ENCODE measurements at places on chromosomes 12 and 14.

DNA sequence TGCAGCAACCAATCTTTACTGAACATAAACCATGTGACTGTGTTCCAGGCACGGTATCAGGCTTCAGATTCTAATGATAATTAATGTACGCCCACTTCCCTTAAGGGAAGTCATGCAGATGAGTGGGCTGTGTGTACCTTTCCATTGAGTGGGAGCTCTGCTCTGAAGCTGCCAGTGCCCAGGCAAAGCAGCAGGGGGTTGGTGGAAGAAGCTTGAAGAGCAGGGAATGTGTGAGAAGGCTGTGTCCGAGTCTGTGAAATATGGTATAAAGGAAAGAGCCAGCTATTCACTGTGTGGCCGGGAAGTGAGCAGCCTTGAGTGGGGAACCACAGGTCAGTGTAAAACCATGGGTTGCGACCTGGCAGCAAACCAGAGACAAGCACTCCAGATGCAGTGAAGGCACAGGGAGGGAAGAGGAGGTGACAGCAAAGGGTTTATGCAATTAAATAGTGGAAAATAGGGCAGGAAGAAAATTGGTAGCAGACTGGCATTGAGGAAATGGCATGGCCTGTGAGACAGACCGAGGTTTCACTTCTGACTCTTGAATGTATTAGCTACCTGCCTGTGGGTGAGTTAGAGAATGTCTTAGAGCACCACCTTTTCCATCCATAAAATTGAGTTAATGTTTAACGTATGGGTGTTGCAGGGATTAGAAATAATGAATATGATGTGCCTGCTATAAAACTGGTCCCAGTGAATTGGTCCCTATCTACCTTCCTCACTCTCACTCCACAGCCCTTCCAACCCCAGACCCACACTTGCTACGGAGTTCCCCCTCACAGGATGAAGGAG is 116.4 kb downstream of the NTF3 start:
- no peak for DNase-seq

DNA sequence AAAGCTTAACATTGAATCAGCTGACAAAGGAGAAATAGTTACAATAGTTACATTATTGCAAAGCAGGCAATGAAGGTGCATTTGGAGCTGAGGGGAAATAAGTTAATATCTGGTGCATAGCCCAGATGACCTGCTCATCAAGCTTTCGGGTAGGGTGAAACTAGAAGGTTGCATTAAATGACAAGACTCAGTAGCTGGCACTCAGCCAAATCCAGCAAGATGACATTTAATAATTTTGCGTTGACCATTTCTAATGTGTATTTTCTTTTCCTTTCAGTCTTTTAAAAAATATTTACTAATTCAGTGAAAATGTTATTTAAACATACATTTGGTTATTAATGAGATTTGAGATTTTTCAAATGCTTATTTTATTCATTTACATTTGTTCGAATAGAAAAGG is 188.6 kb downstream of the SLC5A8 start:
- DNase-seq: no peak

DNA sequence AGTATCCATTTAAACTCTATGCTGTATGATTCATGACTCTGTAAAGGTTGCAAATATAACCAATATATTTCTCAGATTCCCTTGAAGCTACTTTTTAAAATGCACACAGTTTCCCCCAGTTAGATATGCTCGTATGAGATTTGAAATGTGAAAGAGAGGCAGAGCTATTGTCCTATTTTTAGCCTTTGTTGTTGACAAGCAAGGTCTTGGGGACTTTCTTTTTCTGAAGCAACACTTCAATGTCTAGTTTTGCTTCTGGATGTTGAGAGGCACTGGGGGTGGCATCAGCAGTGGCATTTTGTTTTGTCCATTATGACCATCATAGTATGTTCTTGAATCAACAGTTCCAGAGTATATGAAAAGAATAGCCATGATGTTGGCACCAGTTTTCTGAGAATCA is 63.4 kb downstream of the ASCL1 start:
- DNase-seq: no peak

DNA sequence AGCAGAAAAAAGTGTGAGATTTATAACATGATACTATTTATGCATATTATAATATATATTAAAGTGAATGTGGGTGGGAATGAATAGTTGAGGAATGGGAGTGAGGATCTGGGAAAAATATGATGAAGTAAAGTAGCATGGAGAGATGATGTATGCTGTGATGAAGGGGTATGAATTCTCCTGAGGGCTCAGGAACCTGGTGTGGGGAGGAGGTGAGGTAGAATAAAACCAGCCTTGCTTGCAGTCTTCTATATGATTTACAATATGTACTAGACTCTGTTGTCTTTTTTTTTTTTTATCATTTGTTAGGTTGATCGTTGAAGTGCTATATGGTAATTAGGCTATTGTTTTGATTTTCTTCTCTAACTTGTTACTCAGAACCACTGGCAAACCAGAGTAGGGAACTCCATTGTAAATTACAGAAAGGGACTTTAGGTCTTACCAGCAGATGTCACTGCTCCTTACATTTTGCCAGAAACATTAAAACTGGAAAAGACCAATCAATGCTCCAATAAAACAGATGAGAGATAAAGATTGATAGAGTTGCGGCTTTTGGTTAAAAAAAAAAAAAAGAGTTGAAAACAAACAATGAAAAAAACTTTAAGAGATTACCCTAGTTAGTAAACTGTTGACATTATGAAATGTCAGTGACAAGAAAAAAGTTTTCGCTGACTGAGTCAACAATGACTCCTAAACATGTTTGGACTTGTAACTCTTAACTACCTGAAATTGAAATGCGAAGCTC is 39.9 kb downstream of the ATL1 start:
- DNase-seq: no peak

DNA sequence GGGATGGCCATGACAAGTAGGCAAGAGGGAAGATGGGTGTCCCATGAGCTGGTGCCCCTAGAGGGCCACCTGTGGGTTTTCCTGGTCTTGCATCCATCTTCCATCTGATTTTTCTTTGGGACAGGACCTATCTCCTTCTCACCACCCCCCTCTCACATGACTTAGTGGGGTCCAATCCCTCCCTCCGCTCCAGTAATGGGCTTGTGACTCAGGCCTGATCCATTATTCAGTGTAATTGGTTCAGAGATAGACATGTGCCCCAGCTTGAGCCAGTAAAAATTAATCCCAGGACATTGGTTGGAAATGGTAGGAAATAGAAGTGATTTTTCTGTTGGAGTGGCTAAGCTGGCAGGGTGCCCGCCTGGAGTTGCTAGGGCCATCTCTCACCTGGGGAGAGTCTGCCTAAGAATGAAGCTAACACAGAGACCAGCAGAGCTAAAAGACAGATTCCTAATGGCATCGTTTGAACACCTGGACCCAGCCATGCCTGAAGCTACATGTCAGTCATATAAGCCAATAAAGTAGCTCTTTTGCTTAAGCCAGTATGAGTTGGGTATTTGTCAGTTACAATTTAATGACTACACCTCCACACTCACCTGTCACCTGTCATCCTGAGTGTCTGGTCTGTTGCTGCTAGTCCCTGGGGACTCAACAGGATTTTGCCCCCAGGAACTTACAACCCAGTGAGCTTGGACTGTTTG is 14.7 kb downstream of the RASAL1 start:
- no peak for DNase-seq

DNA sequence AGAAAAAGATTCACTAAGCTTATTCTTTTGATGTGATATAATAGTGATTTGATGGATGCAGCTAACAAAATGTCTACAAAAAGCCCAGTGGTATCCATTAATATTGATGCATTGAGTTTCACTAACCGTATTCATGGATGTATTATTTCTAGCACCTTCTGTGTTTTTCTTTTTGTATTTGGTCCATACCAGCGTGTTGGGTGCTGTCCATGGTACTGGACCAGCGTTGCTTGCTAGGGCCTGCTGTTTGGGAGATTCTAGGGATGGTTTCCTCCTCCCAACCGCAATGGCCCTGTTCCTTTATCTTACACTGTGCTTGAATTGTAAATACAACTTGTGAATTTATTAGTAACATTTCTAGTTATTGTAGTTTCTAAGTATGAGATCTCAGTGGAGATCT is 31.7 kb downstream of the ANO4 start:
- no peak for DNase-seq

- no peak for DNase-seq
Measured at GRCh38 chr12:130444986-130445385, 107.3 kb downstream of the PIWIL1 start.

GRCh38 chr12:6807170-6807569 is 14.5 kb upstream of the GPR162 start:
- no peak for DNase-seq

GRCh38 chr12:91370086-91370868 is 187.7 kb upstream of the DCN start:
- no peak for DNase-seq

DNA sequence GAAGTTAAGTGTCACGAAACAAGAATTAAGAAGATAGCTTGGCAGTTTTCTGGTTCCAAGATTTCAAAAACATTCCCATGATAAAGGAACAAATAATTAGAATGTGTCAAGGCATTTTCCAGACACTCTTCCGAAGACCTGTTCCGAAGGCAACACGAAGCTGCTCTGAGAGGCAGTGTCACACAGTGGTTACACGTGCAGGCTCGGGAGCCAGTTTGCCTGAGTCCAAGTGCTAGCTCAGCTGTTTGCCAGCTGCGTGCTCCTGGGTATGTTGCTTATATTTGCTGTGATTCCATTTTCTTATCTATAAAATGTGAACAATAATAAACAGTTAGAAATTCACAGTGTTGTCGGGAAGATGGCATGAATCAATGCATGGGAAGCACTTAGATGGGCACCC is 217.9 kb upstream of the GRIP1 start:
- no peak for DNase-seq

DNA sequence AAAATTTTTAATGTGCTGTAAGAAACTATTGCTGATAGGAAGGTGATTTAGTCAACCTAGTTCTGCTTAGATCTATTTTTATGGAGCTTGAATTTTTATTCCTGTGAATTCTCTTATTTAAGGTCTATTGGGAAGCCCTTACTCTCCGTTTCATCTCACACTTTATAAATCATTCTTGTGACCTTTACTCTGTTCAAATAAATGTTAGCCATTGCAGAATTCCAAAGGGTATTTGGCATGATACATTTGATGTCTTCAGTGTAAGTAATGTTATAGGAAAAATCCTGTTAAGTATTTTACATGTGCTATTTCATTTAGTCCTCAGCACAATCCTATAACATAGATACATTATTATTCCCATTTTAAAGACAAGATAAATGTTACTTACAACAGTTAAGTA is 12.5 kb downstream of the PTPRQ start:
- DNase-seq: no peak

GRCh38 chr12:64687816-64688215 is 71.4 kb downstream of the GNS start:
- no peak for DNase-seq

DNA sequence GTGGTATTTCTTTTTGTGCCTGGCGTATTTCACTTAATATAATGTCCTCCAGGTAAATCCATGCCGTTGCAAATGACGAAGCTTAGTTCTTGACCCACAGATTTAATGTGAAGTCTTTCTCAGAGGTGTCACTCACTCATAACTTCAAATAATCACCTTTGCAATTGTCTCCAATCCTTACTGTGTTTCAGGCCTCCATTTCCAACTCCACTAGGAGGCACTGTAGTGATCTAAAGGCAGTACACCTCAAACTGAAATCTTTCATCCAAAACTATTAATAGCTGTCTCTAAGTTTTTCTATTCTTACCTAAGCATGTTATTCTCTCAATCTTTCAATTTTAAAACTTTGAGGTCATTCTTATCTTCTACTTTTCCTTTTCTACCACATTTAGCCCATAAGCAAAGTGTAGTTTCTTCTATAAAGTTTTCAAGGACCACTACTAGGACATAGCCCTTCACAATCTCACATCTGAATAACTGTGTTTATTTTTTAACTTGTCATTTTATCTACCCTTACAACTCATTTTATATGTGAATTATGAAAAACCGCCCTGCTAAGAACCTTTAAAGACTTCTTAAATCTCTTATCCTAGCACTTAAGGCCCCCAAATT is 25.5 kb upstream of the FBXO34 start:
- no peak for DNase-seq

GRCh38 chr12:10354071-10354470 is 35.8 kb downstream of the KLRK1 start:
- no peak for DNase-seq

- DNase-seq: no peak
Measured at GRCh38 chr12:130839770-130840404, 837 bp upstream of the STX2 start.

GRCh38 chr12:102478405-102479098 is 1.8 kb downstream of the IGF1 start:
- DNase-seq: no peak

- DNase-seq: no peak
Measured at GRCh38 chr14:52733824-52734223, 3.9 kb downstream of the STYX start.

- no peak for DNase-seq
Measured at GRCh38 chr12:84117190-84117589, 795.4 kb downstream of the SLC6A15 start.

GRCh38 chr12:1332327-1332726 is 262.1 kb downstream of the FBXL14 start:
- no peak for DNase-seq

- DNase-seq: no peak
Measured at GRCh38 chr14:97719931-97720330, 922.7 kb downstream of the VRK1 start.

DNA sequence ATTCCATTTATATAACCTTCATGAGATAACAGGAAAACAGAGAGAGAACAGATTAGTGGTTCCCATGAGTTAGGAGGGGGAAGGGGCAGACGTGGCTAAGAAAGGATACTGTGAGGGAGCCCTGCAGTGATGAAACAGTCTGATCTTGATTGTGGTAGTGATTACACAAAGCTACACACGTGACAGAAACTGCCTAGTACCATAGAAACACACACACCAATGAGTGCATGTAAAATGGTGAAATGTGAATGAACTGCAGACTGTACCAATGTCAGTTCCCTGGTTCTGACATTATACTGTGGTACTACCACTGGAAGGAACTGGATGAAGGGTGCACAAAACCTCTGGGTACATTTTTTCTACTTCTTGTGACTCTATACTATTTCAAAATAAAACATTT is 36.9 kb downstream of the NRDE2 start:
- no peak for DNase-seq

- DNase-seq: no peak
Measured at GRCh38 chr12:31118347-31119191, 44.9 kb downstream of the DDX11 start.

DNA sequence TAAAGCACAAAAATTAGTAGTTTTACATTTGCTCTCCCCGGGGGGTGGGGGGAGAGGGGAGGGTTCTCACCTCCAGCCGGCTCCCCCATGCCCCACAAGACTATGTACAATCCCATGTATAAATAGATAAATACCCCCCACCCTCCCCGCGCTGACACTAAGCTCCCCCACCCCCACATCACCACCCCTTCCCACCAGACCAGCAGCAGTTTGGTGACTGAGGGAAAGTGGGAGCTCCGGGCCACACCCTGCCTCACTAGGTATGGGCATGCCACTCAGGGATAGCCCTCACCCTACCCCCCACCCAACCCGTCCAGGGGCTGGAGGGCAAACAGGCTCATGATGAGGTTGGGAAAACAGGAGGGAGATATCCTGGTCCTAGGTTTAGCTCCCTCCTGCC is 1.9 kb upstream of the PRKAG1 start:
- no peak for DNase-seq
